ENCODE measurements at places on chromosomes 5 and 9. TPM values are rescaled to one million over a fixed set of nuclear protein-coding genes. Genes with fewer than 3 reads are reported as not detected.
A peak's percentile ranks its signal among the peaks of the same experiment; 100 is the strongest.

GRCh38 chr5:67188274-67189078 is 8.1 kb downstream of the CD180 start:
- DNase-seq: no peak

Gene PCDHA6
- not detected for total RNA-seq

Gene MLANA
- not detected for total RNA-seq

DNA sequence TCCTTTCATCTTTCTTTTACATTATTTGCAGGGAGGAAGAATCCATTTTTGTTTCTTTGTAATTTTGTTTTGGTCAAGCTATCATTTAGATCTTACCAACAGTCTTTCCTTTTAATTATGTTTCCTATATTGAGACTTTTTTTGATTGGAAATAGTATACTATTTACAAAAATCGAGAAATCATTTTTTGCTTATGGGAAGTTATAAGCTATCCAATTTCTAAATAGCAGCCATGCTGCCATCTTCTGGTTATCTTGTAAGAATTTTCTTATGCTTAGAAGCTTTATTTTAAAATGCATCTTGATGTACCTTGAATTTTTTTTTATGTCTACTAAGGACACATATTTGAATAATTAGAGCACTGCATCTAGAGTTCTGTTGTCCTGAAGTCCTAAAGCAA is 821.2 kb downstream of the PTPRD start:
- no peak for DNase-seq

GRCh38 chr5:65506961-65507360 is 25.2 kb upstream of the ADAMTS6 start:
- peak; percentile 12 for DNase-seq

DNA sequence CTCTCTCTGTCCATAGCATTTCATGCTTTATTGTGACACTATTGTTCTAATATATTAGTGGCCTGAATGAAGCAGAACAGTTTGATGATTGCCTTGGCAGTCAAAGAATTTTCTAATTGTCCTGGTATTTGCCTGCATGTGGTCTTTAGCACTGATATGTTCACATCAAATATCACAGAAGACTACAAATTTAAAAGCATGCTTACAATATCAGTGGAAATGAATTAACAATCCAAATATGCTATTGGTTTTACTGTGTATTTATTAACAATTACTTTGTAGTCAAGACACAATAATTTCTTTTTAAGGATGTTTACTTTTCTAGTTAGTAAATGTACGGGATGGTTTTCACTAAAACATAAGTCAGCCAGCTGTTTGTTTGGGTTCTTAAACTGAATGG is 18.3 kb downstream of the EFNA5 start:
- DNase-seq: no peak

DNA sequence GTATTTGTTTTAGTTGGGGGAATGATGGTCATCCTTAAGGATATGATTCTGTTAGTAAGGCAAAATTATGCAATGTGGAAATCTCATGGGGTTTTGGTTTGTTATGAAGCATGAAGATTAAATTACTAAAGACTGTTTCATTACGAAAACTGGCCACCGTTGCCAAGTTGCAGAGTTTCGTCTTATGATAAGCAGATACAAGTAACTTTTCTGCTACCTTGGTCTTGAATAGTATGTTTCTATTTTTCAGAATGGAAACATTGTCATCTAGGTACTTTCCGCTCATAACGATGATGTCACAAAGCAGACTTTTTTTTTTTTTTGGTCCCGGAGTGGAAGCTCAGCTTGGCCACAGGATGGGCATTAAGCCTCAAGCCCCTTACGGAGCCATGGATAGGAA is 4.2 kb downstream of the CCNI2 start:
- DNase-seq: no peak

- DNase-seq: no peak
Measured at GRCh38 chr5:171201310-171201709, 107.7 kb upstream of the TLX3 start.

GRCh38 chr5:107821288-107821687 is 150.6 kb upstream of the EFNA5 start:
- DNase-seq: no peak

DNA sequence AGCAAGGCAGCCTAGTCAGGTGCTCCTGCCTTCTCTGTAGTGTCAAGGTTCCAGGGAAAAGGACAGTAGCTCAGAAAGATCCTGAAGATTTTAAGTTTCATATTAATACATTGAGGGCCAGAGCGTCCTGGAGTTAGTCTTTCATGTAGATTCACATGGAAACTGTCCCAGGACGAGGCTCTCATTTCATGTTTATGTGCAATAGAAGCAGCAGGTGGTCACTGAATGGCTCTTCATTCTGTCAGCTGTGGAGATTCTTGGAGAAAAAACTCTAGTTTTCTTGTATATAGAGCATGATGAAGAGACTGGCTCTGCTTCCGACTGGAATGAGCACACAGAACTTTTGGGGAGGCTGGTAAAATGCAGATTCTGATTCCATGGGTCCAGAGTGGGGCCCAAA is 54.3 kb downstream of the MEGF10 start:
- no peak for DNase-seq

DNA sequence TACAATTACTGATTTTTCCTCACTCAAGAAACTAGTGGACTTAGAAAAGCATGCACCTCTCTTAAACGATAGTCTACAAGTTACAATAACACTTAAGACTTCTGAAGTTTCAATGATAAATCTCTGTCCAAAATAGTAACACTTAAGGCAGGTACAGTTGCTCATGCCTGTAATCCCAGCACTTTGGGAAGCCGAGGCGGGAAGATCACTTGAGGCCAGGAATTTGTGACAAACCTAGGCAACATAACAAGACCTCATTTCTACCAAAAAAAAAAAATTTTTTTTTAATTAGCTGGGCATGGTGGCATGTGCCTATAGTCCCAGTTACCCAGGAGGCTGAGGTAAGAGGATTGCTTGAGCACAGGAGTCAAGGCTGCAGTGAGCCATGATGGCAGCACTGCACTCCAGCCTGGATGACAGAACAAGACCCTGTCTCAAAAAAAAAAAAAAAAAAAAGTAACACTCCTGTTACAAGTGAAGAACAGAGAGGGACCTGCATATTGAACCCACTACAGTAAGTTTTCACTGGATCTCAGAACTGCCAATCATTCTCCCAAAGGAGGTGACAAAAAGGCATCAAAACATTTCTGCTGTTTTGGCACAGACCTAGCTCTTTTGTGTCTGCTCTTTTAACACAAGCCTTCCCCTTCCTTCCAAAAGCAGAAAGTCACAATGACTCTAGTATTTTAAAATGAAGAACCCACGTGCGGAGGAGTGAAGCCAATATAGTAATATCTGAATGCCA is 3.5 kb downstream of the ABITRAM start:
- peak; percentile 3 for DNase-seq

GRCh38 chr9:100674419-100675122 is 96.7 kb downstream of the CAVIN4 start:
- DNase-seq: no peak

GRCh38 chr9:137354845-137355760 is 53.0 kb upstream of the NRARP start:
- no peak for DNase-seq

- DNase-seq: no peak
Measured at GRCh38 chr5:33631139-33631538, 190.4 kb downstream of the TARS1 start.

GRCh38 chr5:160976181-160976580 is 124.2 kb upstream of the ATP10B start:
- DNase-seq: no peak

GRCh38 chr9:112447283-112447761 is 39.3 kb upstream of the KIAA1958 start:
- DNase-seq: peak; percentile 16

- DNase-seq: no peak
Measured at GRCh38 chr9:136403538-136403914, 3.6 kb upstream of the SNAPC4 start.

- DNase-seq: no peak
Measured at GRCh38 chr5:130032807-130033206, 128.5 kb downstream of the CHSY3 start.

DNA sequence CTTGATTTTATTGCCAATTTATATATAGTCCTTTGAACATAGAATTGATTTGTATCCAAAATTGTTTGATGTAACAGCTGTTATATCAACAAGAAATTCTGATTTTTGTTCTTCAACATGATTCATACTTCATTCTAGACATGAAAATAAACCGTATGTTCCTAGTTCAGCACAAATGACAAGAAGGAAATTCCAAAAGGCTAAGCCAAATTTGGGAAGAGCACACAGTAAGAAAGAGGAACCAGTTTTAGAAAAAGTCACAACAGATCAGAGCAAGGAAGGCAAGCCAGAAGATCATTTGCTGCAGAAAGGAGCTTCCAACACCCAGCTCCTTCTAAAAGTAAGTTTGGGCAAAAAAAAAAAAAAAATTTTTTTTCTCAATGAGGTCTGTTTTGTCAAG is 65.0 kb upstream of the MCCC2 start:
- DNase-seq: no peak

- no peak for DNase-seq
Measured at GRCh38 chr5:154264549-154265196, 74.1 kb downstream of the GALNT10 start.

GRCh38 chr9:110935829-110936228 is 102.4 kb downstream of the LPAR1 start:
- no peak for DNase-seq

DNA sequence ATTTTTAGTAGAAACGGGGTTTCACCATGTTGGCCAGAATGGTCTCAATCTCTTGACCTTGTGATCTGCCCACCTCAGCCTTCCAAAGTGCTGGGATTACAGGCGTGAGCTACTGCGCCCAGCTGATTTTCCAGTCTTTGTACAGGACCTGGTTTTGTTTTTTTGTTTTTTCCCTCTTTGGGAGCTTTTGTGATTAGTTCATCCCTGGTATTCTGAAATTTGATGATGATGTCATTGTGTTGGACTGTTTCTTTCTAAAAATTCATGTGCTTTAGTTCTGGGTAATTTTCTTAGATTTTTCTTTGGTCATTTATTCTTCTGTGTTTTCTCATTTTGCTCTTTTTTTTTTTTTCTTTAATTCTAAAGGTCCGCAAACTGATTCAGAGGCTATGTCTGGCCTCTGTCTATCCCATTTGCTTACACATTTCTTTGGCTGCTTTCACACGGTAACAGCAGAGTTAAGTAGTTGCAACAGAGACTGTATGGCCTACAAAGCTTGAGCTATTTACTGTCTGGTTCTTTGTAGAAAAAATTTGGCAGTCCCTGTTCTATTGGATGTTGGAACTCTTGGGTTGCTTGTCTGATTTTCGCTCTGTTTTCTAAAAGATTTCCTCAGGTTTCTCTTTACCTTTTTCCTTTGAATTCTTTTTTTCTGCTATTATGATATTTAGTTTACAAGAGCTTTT is 24.8 kb downstream of the STX17 start:
- no peak for DNase-seq

DNA sequence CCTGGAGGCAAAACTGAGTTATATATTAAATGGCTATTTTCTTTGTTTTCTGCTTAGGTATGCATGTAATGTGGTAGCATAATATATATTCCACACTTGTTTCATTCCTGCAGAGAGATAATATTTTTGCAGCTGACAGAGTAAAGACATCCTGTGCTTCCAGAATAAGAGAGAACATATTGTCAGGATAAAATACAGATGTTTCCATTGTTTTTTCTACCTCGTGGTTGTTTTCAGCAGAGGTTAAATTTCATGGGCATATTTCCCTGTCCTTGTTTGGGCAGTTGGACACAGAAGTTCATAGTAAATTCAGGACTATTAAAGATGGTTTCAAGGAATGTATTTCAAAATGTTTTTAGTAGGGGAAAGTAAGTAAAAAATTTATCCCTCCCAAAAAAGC is 47.6 kb upstream of the MEGF10 start:
- DNase-seq: no peak

DNA sequence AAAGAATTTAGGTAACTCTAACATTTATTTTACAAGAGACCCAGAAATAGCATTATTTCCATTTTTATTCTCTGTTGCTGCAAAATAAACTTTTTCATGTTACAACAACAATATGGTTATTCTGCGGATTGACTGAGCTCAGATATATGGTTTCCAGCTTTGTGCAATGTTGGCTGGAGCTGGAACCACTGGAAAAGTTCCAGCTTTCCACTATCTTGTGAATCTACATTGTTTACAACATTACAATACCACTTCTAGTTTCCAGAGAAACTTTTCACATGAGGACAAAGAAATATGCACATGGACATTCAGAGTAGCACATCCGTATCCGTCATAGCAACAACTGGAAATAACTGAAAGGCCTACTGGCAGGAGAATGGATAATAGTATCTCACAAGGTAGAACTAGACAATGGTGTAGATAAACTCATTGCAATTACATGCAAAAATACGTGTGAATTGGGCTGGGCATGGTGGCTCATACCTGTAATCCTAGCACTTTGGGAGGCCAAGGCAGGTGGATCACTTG is 436.1 kb upstream of the ADAMTS16 start:
- no peak for DNase-seq

- DNase-seq: peak; percentile 38
Measured at GRCh38 chr9:114216081-114216480, 60.7 kb downstream of the COL27A1 start.

Gene PRDM9
- total RNA-seq: not detected

DNA sequence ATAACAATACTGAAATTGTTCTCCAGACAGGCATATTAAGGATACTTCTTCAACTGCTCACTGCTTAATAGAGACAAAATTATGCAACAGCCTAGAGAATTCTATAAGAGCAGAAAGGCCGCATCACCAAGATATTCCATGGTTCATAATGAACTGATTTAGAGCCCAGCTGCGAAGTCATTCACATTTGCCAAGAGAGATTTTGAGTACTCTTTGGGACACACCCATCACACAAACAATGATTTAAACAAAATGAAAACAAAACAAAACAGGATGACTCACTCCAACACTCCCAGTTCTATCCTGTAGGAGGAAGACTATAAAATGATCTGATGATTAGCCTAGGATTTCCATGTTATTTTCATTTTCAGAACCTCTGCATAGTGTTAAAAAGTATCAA is 145.7 kb upstream of the GNA14 start:
- DNase-seq: peak; percentile 46

DNA sequence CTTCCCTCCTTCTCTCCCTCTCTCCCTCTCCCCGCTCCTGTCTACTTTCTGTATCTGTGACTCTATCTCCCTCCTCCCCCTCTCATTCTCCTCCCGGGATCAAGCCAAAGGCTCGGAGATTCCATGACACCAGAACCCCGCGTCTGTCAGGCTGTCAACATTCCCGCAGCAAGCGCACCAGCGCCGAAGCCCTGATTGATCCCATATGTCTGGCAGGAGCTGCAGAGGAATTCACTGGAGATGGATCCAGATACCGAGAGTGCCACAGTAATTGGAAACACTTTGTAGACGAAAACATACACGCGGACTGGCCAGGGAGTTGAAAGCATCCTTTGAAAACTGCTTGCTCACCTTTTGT is 300 bp upstream of the SVEP1 start:
- DNase-seq: peak; percentile 33

- DNase-seq: peak; percentile 94
Measured at GRCh38 chr9:91433180-91433579, 9.5 kb upstream of the NFIL3 start.

Data from M059J (cell line).